ENCODE measurements at places on chromosomes 13 and 19.
A peak's percentile ranks its signal among the peaks of the same experiment; 100 is the strongest.

GRCh38 chr19:29381353-29382203 lies 144.2 kb upstream of the VSTM2B start:
- peak; percentile 18 for DNase-seq

- no peak for DNase-seq
Observed at GRCh38 chr13:114043421-114044053, 69.7 kb upstream of the C13orf46 start.

GRCh38 chr19:57615346-57615745 lies 1.3 kb downstream of the ZNF134 start:
- no peak for DNase-seq

DNA sequence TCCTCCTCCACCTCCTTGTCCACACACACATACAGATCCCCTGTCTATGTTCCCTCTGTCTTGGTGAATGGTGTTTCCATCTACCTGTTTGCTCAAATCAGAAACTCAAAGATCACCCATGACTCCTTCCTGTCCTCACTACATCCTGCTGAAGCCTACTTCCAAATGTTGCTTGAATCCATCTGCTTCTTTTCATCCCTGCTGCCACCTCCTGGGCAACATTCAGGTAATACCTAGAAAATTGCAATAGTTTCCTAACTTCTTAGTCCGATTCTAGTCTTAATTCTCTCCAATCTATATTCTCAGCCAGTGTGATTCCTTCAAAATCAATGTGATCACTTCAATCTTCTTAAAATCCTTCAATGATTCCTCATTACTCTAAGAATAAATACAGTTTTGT lies 155.5 kb upstream of the STARD13 start:
- DNase-seq = no peak

DNA sequence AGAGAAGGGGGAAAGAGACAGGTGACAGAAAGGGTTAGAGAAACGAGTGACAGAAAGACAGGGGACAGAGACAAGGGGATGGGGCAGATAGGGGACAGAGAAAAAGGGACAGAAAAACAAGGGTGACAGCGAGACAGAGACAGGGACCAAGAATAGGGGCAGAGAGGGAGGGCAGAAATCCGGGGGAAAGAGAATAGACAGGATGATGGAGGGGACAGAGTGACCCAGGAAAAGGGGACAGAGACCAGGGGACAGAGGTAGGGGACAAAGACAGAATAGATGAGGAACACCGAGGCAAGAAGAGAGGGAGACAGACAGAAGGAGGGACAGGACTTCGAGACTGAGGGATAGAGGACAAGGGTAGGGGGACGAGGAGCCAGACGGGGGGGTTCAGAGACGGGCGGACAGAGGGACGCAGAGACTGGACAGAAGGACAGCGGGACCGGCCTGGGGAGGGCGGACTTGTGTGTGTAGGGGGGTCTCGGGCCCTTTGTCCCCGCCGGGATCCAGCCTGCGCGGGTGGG lies 593 bp downstream of the CADM4 start:
- no peak for DNase-seq

- DNase-seq = no peak
Observed at GRCh38 chr19:5956728-5957127, 21.2 kb downstream of the RANBP3 start.

GRCh38 chr13:104289400-104289799 lies 1223.2 kb upstream of the SLC10A2 start:
- no peak for DNase-seq

Data from ureter (tissue), 1 donor.